ENCODE measurements at places on chromosomes 5 and 9.

- no peak for DNase-seq
These were observed 82.7 kb downstream of the NR6A1 start for GRCh38 chr9:124688238-124688904.

DNA sequence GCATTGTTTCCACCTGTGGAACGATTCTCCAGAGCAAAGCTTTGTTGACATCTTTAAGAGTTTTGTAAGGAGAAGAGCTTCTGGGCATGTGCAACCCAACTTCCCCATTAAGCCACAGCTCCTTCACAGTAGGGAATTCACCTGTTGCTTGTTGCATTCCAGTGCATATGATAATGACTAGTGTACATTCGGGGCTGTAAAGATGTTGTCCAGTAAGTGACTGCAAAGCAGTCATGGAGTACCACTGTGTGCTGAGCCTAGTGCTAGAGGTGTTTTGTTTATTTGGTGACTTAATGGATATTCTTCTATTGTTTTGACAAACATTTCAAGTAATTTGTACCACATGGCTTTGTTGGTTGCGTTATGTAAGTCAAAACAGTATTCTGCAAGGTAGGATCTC lies 12.8 kb downstream of the UGCG start:
- DNase-seq, result no peak

DNA sequence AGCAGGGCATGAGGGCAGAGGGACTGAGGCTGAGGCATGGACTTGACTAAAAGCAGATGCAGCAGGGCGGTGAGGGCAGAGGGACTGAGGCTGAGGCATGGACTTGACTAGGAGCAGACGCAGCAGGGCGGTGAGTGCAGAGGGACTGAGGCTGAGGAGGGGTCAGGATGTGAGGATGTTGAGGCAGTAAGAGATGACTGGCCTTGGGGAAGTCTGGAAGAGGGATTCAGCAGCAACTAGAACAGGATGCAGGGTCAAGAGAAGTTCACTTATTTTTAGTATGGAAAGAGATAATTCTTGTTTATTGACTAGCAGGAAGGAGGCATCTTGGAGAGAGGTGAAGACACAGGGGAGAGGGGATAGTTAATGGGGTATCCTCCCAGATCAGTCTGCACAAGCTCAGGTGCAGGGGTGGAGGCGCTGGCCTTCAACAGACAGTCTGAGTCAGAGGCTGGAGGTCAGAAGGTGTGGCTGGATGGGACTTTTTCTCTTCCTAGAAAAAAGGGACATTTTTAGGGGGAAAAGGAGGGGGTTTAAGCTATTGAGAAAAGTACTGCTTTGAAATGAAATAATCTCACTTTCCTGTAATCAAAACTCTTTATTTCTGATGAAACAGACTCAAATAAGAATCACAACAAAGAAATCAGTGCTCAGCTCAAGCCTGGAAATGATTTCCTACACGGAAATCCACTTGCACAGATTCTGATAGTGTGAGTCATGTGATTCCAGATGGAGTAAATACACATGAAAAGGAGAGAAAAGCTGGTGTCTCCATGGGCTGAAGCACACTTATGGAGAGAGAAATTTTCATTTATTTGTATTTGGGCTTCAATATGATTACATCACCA lies 130.9 kb downstream of the PALM2AKAP2 start:
- DNase-seq, result no peak

- no peak for DNase-seq
These were observed 27.8 kb upstream of the SEMA4D start for GRCh38 chr9:89525446-89526374.

GRCh38 chr9:121509180-121509579 lies 9.5 kb upstream of the GGTA1 start:
- DNase-seq, result no peak

DNA sequence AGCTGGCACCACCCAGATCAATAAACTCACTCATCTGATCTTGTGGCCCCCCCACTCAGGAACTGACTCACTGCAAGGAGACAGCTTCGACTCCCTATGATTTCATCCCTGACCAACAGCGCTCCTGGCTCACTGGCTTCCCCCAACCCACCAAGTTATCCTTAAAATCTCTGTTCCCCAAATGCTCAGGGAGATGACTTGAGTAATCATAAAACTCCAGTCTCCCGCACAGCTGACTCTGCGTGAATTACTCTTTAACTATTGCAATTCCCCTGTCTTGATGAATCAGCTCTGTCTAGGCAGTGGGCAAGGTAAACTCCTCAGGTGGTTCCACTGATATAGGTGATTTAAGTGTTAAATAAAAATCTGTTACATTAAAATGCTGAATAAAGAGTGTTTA lies 1.9 kb upstream of the TRIM32 start:
- DNase-seq, result no peak

- DNase-seq, result peak; percentile 64
These were observed 93.2 kb downstream of the ZFAND5 start for GRCh38 chr9:72271613-72272478.

DNA sequence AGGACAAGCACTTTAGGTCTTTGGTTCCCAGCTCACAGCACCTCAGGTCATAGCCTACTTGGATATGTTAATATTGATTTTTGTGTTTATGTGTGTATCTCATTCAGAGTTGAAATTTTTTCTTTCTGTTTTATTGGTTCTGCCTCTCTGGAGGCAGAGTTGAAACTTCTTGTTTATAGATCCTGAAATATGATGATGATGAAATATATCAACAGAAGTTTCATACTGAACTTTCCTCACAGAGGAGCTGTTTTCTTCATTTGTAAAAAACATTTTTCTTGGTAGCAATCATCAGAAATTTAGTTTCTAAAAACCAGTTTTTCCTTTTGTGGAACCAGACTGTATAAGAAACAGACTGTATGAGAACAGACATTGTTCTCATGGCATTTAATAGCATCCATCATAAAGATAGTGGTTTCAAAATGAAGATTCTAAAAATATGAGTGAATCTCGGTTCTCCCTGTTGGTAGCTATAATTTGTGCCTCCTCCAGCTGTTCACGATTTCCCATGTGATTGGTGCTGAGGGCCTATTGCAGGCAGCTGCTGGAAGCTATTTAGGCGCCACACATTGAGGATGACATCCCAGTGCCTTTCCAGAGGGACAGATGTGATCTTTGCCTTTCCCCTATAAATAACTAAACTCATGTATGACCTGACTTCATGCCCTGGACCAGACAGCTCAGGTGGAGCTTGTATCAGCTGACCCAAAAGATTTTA lies 39.5 kb upstream of the CFAP157 start:
- no peak for DNase-seq

DNA sequence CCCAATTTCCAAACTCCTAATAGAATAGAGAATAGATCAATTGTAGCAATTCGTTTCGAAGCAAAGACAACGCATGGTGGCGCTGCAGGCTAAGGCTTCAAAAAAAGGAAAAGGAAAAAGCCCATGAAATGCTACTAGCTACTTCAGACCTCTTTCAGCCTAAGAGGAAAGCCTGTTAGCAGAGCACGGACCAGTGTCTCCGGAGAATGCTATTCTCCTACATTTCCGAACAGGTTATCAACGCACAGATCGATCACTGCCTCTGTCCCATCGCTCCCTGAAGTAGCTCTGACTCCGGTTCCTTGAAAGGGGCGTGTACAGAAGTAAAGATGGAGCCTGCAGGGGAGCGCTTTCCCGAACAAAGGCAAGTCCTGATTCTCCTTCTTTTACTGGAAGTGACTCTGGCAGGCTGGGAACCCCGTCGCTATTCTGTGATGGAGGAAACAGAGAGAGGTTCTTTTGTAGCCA lies at the start of gene PCDHB15:
Gene PCDHB15, plus strand, starts transcription at position 146 of the 468 bp plus-strand sequence. Its CDS starts 184 bp downstream, at position 330.
- DNase-seq, result no peak

- DNase-seq, result no peak
These were observed 73.2 kb downstream of the ELAVL2 start for GRCh38 chr9:23752859-23753258.
